T-helper 1 cell (primary cell): ENCODE measurements at places on chromosomes 5 and 9.
A peak's percentile ranks its signal among the peaks of the same experiment; 100 is the strongest.

DNA sequence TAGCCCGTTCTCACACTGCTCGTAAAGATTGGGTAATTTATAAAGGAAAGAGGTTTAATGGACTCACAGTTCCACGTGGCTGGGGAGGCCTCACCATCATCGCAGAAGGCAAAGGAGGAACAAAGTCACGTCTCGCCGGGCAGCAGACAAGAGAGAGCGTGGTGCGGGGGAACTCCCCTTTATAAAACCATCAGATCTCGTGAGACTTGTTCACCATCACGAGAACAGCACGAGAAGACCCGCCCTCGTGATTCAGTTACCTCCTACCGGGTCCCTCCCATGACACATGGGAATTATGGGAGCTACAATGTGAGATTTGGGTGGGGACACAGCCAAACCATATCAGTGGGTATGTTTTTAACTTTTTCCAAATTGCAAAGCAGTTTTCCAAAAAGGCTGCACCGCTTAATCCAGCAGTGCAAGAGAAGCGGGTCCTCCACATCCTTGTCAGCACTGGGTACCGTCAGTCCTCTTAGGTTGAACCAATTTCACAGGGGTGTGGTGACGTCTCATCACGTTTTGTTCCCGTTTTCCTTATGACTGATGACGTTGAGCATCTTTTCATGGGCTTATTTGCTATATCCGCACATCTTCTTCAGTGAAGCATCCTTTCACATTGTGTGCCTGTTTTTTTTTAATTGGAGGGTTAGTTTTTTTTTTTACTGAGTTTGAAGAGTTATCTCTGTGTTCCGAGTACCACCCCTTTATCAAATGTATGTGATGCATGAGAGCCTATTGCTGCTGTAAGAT is 8.0 kb upstream of the FCN2 start:
- DNase-seq: no peak

GRCh38 chr9:72424131-72424530 is 59.1 kb upstream of the ZFAND5 start:
- no peak for DNase-seq

DNA sequence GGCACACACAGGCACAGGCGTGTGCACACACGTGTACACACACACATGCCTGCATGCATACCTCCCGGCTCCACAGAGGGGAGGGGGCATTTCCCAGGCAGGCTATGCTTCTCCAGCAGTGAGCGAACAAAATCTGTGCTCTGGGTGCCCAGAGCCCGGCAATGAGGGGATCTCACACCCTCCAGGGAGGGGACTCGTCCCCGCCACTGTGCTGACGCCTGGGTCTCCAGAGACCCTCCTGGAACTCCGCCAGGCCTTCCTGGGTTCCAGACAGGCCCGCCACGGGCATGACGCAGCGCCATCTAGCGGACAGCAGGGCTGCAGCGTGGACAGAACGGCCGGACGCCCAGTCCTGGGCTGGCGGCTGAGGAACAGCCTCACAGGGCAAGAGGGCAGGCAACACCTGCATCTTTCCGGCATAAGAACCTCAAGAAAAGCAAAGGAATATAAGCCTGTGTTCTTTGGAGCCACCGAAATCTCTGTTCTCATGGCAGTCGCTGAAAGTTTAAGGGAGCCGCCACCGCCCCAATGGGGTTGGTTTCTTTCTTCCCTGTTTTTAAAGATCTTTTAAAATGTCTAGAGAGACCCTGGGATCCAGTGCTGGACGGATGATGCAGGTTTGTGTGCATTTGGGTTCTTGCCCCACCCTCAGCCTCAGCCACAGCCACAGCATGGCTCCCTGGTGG is 135.6 kb upstream of the PPP1R26 start:
- DNase-seq: no peak

- no peak for DNase-seq
Measured at GRCh38 chr9:120235081-120235480, 344.9 kb downstream of the CDK5RAP2 start.

DNA sequence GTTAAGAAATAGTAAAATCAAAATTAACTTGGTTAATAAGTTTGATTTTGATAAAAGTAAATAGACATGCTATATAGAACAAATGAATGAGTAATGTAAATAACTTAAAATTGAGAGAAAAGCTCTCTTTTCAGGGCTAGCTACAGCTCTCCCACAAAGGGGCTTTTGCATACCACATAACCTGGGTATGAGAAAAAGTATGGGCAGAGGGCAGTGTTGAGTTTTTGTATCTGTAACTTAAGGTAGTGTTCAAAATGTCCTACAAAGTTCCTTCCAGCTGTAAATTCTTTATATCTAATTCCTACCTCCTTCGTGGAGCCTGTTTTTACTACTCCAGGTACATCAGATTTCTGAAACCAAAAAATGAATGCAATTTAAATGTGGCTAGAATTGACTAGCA is 18.9 kb upstream of the TTC33 start:
- DNase-seq: no peak

DNA sequence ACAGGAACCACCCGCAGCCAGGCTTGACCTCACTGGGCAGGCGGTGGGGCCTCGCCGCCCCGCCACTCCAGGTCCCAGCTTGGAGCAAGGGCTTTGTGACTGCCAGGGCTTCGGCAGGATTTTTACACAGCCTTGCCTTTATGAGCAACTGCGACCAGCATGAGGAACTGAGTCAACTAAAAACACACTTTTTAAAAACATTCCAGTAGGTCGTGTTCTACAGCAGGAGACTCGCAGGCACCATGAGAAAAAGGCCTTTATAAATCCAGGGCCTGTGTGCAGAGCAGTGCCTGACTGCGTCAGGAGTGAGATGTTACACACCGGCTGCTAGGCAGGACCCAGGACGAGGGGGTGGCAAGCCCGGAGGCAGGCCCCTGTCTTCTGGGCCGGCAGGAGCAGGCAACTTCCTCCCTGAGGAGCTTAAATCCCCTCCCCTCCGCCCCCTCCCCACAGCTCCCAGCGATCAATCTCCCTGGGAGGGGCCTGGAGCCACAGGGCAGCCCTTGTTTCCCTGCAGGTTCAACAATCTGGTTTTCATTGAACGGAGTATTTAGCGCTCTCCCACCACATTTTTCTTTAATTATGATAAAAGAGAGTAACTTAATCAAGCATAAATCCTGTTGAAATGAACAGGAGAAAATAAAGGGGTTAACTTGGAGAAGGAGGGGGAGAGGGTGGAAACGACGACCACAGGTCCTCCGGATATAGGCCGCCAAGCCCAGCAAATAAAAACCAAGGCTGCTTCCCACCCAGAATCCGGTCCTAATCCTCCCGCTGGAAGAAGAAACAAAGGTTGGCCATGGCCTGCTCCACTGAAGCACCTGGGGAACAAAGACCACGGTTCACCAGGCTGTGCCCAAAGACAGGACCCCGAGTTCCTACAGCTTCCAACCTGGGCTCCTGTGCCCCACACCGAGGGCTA is 92.5 kb downstream of the ROR2 start:
- DNase-seq: no peak

DNA sequence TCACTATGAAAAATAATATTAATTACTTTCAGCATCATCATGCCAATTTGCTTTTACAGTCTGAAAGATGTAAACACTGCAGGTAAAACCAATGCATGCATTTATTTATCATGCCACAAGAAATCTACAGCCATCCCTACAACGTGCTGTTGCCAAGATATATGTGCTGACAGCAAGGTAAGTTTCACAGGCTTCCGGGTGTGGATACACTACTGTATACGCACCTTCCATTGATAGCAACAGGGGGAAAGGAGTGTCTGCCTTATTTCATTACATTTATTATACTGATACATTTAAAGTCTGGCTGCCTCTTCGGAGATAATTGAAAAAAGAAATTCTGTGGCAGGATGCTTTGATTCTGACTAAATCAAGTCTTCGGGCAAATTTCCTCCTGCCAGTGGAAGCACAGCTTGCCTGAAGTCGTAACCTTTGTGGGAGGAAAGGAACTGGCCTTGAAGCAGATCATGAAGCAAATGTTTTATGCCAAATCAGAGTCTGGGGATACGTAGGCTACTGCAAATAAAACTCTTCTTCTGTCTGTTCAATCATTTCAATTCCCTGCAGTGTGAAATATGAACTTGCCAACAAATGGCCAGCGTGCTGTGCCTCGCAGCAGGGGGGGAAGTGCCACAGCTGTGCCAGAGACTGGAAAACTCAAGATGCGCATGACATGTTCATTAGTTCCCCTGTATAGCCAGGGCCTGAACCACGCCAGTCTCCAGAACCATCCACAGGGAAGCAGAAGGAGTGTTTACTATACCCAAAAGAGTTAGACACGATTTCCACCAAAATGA is 268.1 kb downstream of the EFNA5 start:
- no peak for DNase-seq

GRCh38 chr5:67021962-67022361 is 174.6 kb downstream of the CD180 start:
- no peak for DNase-seq

DNA sequence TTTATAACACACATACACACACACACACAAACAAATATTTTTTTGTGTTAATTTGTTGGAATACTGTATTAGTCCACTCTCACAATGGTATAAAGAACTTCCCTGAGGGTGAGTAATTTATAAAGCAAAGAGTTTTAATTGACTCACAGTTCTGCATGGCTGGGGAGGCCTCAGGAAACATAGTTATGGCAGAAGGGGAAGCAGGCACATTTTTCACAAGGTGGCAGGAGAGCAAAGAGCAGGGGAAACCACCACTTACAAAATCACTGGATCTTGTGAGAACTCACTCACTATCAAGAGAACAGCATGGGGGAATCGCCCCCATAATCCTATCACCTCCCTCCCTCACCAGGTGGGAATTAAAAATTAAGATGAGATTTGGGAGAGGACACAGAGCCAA is 205.4 kb upstream of the PTPRD start:
- DNase-seq: no peak

DNA sequence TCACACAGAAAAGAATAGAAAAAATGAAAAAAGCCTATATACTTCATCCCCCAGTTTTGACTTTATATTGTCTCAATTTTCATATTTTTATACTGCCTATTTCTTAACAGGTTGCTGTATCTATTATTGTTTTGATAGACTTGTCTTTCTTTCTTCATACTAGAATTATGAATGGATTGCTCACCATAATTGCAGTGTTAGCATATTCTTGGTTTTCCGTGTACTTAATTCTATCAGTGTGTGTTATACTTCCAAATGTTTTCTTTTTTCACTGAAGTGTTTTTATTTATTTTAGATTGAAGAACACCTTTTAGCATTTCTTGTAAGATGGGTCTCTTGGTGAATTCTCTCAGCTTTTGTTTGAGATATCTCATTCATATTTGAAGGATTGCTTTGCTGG is 38.7 kb downstream of the MTRR start:
- no peak for DNase-seq

- no peak for DNase-seq
Measured at GRCh38 chr5:68405026-68405684, 189.6 kb downstream of the PIK3R1 start.

GRCh38 chr5:41286696-41287095 is 73.4 kb upstream of the C6 start:
- DNase-seq: no peak

- peak; percentile 48 for DNase-seq
Measured at GRCh38 chr5:32531885-32532520, 53.4 kb upstream of the SUB1 start.

GRCh38 chr5:150781706-150782614 is 3.4 kb downstream of the SMIM3 start:
- DNase-seq: no peak

DNA sequence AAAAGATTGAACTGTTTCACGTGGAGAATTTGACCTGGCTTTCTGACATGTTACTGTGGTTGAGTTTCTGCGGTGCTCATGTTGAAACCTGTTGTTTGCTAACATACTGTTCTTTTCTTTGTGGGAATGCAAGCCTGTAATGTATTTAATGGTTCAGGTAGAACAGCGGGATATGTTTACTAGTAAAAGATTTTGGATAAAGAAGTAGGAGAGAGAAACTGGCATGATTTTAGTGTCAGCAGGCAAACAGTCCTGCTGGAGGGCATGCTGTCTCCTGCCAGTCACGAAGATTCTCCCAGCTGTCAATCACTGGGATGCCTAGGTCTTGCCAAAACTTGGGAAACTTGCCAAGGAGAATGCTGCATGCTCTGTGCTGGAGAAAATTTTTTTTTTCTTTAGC is 263.5 kb downstream of the TAF11L14 start:
- DNase-seq: no peak

DNA sequence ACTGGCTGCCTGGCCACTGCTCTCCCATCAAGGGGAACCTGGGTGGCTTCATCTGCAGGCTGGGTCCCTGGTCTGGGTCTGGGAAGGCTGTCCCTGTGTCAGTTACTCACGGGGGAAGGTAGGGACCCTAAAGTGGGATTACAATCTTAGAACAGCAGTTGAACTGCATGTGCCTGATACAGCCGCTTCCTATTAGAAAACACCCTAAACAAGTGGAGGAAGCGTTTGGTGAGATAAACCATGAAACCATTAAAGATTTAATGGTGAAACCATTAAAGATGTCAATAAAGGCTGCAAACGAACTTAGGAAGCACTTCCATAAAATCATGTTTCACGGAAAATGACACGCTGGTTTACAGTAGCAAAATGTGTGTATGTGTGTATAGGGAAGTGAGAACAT is 2.5 kb upstream of the GFI1B start:
- DNase-seq: no peak

- peak; percentile 40 for DNase-seq
Measured at GRCh38 chr9:89605465-89606048, 745 bp downstream of the GADD45G start.

DNA sequence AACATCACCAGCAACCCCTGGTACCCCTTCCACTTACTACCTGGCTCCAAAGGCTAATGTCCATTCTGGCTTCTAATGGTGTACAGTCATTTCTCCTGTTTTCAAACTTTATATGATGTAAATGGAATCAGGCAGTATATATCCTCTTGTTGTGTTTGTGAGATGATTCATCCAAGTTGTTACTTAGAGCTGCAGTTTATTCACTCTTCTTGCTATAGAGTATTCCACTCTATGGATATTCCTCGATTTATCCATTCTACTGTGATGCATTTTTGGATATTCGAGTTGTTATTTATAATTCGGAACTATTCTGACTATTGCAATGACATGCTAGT is 32.4 kb downstream of the IRF1 start:
- DNase-seq: no peak

DNA sequence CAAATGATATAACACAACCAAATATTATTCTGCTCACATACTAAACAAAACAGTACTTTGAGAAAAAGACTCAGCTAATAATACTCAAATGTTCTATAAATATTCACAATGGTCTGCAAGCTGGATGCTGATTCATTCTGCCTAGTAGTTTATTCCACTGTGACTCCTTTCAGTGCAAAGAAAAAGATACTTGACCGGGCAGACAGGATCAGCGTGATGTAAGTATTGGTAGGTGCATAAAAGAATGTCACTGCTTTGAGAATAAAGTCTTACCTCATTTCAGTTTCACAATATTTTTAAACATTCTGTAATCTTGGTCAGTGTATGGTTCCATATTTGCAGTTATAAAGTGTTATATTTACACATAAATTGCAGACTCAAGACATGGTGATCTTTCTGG is 223.0 kb upstream of the NUDT12 start:
- DNase-seq: no peak

DNA sequence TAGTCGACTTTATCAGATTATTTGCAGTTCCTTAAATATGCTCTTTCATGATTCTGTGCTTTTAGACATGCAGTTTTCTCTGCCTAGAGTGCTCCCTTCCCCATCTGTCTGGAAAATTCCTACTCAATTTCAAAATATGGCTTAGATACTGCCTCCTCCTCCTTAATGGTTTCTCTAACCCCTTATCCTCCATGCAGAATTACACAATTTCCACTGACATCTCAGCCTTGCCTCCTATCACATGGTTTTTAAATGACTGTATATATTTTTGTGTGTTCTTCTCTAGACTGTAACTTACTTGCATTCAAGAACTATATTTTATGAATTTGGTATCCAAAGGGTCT is 85.2 kb downstream of the SLC44A1 start:
- DNase-seq: no peak

GRCh38 chr5:91797576-91797975 is 414.5 kb upstream of the ARRDC3 start:
- DNase-seq: no peak
